IPS DF 6.9 (cell line): ENCODE measurements at places on chromosomes 7 and 10.

GRCh38 chr7:141946796-141947195, at the start of gene CLEC5A:
CLEC5A (minus strand) TSS chr7:141946974; CDS start chr7:141946292, 682 bp downstream.
- DNase-seq, result no peak

DNA sequence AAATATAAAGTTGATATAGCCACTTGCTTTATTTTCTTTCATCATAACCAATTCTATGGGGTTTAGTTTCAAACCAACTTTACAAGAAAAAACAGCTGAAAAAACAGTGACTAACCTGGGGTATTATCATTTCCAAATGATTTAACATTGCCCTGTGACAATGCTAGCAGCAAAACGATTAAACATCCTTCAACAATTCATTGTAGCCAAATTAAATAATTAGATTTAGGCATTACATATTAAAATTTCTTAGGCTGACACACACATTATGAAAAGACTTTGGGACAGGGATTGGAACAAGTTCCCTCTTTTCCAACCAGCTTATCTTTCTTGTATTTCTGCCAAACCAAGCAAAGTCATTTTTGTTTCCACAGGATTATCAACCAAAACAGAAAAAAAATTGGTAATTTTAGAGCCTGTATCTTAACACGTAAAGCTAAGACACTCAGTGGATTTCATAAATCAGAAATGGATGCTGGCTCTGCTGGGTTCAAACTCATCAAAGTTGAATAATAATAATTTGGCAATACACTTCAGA, 84.0 kb downstream of the SEMA3D start:
- no peak for DNase-seq

- no peak for DNase-seq
Measured at GRCh38 chr7:107045980-107046379, 1.5 kb downstream of the PRKAR2B start.

- DNase-seq, result no peak
Measured at GRCh38 chr10:100006243-100006886, 3.4 kb downstream of the DNMBP start.

GRCh38 chr7:82393076-82393839, 50.3 kb downstream of the CACNA2D1 start:
- no peak for DNase-seq
